ENCODE measurements at places on chromosomes 16 and 17. TPM values are rescaled to one million over a fixed set of nuclear protein-coding genes. Genes with fewer than 3 reads are reported as not detected.

Gene ADCY7
- 3.6 TPM for total RNA-seq

Gene MEIOC
- not detected for total RNA-seq

Gene MLST8
- total RNA-seq, result 24.6 TPM

Gene ELMO3
- 0.44 TPM for total RNA-seq

Gene VTN
- total RNA-seq, result 64.3 TPM

Gene ZSCAN32
- total RNA-seq, result 7.7 TPM

Gene SPATA32
- not detected for total RNA-seq

Measured in heart right ventricle (tissue), 16 donors.